ENCODE measurements at places on chromosomes 6 and 20.

DNA sequence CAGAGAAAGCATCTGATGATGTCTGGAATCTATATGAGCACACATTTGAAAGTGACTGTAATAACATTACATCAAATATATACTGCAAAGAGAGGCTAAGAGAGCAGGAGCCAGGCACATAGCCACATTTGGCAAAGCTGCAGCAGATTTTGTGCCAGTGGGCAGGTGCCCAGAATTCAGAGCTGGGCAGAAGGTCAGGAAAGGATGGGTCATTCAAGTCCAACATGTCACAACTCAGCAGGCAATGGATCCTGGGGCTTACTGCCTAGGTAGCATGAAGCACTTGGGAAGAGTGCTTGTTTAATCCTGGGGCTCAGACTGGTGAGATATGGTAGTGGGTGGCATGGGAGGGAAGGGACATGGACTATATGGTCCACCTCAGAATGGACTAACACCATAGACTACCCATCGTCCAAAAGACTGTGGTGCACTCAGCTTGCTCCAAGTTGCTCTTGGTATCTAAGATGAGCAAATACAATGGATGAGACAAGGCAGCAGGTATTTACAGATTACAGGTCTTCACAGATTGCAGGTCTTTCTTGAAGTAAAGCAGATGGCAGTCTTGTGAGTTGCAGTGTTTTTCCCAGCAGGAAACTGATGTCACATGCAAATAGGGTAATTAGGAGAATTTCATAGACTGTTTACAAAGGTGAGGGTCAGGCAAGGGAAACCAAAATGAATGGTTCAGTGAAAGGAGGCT, 31.2 kb upstream of the SHLD1 start:
- no peak for DNase-seq

- no peak for DNase-seq
Observed at GRCh38 chr20:13223736-13224520, 2.9 kb downstream of the ISM1 start.

- DNase-seq = no peak
Observed at GRCh38 chr20:6576726-6577125, 190.8 kb upstream of the BMP2 start.

DNA sequence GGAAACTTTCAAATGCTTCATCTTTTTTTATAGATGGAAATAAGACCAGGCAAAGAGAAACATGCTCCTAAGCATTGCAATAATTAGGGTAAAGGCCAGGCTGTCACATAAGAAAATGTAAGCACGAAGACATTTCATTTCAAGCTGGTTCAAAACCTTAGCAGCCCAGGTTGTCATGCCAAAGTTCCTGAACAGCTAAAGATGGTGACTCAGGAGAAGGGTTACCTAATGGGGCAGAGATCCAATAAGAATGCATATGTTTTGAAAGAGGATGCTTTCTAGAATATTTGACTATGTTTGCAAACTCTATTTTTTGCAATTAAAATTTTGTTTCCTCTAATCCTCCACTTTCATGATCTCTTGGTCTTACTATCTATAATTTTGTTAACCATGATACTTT, 65.6 kb upstream of the PHACTR2 start:
- no peak for DNase-seq

All from Caco-2 (cell line).